ENCODE measurements at places on chromosomes 2 and 18.

- no peak for DNase-seq
Measured at GRCh38 chr18:4603955-4604354, 148.8 kb upstream of the DLGAP1 start.

DNA sequence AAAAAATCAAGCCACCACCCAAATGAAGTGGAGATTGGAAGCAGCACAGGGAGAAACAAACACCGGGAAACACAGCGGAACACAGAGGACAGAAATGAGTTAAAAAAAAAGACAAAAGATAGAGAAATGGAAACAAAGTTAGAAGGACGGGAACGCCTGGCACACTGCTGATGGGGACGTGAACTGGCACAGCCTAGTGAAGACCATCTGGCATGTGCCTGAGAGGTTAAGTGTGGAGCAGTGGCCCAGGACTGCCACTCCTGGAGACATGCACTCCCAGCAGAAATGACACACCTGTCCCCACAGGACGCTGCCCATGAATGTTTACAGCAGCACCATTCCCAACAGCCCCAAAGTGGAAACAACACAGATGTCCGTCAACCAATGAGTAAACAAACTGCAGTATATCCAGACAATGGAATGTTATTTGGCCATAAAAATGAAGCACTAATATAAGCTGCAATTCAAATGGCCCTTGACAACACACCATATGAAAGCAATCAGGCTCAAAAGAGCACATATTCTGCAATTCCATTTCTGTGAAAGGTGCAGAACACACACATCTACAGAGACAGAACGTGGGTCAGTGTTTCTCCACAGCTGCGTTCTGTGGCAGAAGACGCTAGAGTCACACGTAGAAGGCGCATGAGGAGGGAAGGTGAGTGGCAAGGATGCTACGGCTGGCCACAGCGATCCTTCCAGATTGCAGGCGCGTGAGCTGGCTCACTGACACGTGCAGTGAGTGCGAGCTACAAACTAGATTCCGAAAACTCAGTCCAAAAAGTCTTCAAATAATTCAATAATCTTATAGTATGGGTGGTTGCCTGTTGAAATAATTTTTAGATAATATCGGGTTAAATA is 24.6 kb downstream of the THAP4 start:
- DNase-seq, result no peak

DNA sequence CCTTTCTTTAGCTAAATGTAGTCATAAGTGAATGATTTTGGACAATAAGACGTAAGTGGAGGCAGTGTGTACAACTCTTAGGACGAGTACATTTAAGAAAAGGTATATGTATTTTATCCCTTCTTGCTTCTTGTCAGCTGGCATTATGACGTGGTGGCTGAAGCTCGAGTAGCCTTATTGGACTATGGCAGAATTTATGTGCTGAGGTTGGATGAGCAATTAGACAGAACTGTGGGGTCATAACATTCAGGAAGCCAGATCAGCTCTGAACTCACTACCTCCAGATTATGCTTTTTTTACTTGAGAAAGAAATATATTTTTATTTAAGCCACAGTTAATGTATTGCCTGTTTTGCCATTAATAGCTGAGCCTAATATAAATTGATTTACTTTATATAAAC is 661.5 kb downstream of the ERBB4 start:
- no peak for DNase-seq

GRCh38 chr2:153476816-153477635 is 1.5 kb downstream of the RPRM start:
- DNase-seq, result peak; percentile 20

GRCh38 chr2:203710952-203711351 is 4.5 kb downstream of the CD28 start:
- no peak for DNase-seq

GRCh38 chr2:233846387-233847247 is 7.7 kb downstream of the HJURP start:
- DNase-seq, result no peak

DNA sequence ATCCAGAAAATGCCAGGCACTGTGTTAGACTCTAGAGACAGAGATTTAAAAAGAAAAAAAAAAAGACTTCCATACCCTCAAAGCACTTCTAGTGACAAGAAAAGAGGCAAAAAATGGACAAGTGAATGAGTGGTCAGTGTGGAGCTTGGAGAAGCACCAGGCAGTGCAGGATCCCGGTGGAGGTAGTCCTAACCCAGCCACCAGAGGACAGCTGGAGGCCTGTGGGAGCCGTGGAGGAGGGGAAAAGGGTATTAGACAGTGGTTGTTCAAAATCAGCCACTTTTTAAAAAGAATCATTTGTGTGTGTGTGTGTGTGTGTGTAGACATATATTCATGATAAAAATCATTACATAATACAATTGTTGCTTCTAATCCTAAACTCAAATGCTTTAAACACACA is 32.8 kb upstream of the EPAS1 start:
- no peak for DNase-seq

DNA sequence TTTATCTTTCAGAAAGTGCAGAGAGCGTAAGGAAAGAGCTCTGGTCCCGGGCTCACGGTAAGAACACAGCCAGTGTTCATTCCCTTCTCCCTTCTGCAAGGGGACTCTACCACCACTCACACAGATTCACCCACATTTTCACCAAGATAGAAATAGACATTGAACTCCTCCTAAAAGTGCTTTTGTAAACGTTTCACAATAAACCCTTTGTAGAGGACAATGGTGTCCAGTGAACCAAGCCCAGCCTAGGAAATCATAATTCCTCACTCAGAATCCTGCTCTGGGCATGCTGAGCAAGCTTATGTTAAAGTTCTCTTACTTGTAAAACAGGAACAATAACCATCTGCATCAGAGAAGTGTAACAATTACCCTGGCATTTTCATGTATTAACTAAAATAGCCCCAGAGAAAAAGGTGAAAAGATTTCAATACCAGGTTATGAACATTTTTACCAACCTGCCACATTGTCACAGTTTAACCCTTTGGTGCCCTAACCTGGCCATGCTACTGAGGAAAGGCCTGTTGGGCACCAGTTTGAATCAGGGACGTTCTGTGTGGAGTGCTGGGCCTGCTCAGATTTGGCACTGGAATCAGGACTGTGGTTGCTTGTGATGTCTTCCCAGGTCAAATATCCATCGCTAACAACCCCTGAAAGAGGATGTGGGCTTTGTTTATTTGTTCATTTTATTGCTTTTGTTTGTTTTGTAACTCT is 22.5 kb upstream of the NDUFV2 start:
- no peak for DNase-seq

DNA sequence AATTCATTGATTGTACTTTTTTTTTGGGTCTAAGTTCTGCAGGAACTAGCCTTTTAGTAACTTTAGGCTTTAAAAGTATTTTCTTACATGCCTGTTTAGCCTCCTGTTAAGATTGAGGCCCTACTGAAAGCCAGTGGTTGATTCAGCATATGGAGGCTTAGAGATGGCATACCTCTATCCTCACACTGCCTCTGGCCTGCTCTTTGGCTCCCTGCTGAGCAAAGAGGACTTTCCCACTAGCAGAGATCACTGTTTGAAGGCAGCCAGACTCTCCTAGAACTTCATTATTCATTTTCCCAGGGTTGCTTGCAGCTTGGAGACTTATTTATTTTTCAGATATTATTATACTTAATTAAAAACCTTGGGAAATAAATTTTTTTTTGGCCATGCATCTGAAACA is 405.6 kb upstream of the MEX3C start:
- no peak for DNase-seq

DNA sequence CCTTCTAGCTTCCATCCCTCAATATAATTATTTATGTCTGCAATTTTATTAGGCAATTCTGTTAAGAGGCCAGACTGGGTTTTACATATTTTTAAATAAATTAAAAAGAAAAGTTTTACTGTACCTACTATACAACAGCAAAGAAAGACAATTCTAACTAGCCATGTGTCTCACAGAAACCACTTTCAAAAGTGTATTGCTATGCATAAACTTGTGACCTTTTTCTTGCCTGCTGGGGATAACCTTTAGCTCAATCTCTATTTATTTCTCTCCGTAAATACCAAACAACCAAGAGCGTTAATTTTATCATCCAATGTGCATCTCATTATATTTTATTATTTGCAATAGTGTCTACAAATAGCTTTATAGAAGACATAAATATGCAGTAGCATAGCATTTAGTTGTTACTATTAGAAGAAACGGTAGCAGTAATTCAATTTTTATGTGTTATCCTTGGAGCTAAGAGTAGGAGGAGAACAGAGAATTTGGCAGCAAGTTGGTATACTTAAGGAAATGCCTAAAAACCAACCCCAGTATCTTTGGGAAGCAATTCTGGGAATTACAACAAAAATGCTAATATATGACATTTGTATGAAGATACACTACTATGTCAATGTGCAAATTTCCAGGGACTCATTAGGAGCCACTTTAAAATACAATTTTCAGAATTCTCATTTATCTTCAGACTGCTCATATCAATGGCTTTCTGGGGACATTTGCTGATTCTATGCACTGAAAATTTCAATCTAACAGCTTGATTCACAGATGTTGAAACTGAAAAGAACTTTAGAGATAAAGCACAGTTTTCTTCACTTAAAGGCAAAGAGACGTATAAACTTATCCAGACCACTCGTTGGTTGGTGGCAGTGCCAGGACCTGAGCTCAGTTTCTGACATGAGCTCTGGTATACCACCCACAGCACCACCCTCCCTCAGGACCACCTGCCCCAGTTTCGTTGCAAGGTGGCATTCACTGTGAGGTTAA is 23.0 kb upstream of the RTN4 start:
- DNase-seq, result no peak

All from HuH-7.5 (cell line).